ENCODE measurements at places on chromosomes 2 and 18. TPM values are rescaled to one million over a fixed set of nuclear protein-coding genes. Genes with fewer than 3 reads are reported as not detected.

DNA sequence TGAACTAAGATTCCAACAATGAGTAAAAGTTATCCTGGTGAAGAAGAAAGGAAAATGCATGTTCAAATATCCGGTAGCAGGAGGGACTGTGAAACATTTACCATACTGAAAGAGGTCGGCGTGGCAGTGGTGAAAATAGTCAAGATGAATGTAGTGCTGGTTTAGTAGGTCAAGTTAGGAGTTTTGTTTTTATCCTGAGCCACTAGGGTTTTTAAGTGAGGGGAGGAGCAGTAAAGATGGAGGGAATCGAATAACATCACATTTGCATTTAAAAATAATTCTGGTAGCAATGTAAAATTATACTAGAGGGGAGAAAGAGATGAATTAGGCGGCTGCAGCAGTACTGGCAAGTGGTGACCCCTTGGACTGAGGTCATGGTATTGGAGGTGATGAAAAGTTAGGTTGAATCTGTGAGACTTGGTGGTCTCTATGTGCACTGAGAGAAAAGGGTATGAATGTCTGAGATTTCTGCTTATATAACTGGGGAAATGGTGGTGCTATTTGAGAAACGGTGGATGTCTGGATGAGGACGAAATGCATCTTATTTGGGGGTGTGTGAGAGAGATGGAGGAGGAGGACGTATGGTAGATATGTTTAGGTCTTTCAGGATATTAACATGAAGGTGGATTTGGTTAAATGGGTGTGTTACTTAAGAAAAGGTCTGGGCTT lies 5.9 kb downstream of the VAPA start:
- H3K36me3 ChIP-seq: no peaks in the 10 kb centered on the region
- DNase-seq: no peak
- H3K4me1 ChIP-seq: no peaks in the 10 kb centered on the region

- no peaks in the 10 kb centered on the region for H3K27me3 ChIP-seq
- no peaks in the 10 kb centered on the region for H3K4me1 ChIP-seq
- no peak for DNase-seq
- no peaks in the 10 kb centered on the region for H3K36me3 ChIP-seq
Measured at GRCh38 chr2:101364878-101365277, 22.4 kb downstream of the CREG2 start.

DNA sequence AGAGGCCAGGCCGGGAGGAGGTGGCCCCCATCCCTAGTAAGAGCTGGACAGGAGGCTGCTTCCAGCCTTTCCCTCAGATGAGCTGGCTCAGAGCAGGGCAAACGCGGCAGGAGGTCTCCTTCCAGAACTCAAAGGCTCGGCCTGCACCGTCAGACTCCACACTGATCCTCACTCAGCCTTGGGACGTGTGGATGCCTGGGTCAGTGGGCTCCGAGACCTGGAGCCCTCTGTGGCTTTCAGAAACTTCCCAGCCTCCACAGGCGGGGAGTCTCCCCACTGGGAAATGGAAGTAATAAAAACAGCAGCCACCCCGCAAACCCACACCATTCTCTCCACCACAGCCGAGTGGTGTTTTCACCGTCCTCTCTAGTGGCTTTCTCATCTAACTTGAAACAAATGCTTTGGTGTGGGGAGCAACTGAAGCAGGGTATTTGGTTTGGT lies 54.3 kb downstream of the INPP5D start:
- H3K4me1 ChIP-seq: no peaks in the 10 kb centered on the region
- DNase-seq: no peak
- H3K27me3 ChIP-seq: no peaks in the 10 kb centered on the region
- H3K27ac ChIP-seq: no peak overlapping the region
- no peaks in the 10 kb centered on the region for H3K36me3 ChIP-seq
- H3K4me3 ChIP-seq: no peak overlapping the region

DNA sequence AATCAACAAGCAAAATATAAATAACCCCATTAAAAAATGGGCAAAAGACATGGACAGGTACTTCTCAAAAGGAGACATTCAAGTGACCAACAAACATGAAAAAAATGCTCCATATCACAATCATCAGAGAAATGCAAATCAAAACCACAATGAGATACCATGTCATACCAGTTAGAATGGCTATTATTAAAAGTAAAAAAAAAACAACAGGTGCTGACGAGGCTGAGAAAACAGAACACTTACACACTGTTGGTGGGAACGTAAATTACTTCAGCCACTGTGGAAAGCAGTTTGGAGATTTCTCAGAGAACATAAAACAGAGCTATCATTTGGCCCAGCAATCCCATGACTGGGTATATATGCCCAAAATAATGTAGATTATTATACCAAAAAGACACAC lies 69.1 kb downstream of the CWC22 start:
- H3K4me1 ChIP-seq: no peaks in the 10 kb centered on the region
- H3K36me3 ChIP-seq: no peaks in the 10 kb centered on the region
- DNase-seq: no peak
- H3K27ac ChIP-seq: no peak overlapping the region
- H3K4me3 ChIP-seq: no peak overlapping the region
- no peaks in the 10 kb centered on the region for H3K27me3 ChIP-seq

DNA sequence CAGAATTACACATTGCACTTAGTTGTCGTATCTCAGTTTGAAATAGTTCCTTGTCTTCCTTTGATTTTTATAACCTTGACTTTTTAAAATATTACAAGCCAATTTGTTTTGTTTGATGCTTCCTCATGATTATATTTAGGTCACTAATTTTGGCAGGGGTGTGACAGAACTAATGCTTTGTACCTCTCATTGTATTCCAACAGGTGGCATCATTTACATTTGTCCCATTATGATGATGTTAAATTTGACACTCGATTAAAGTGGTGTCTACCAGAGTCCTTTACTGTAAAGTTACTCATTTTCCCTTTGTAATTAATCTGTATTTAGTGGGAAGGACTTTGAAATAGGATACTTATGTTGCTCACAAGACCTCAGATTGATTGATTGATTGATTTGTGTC lies 21.5 kb upstream of the MFSD2B start:
- no peak overlapping the region for H3K4me3 ChIP-seq
- H3K27me3 ChIP-seq: no peaks in the 10 kb centered on the region
- H3K27ac ChIP-seq: no peak overlapping the region
- no peaks in the 10 kb centered on the region for H3K4me1 ChIP-seq

DNA sequence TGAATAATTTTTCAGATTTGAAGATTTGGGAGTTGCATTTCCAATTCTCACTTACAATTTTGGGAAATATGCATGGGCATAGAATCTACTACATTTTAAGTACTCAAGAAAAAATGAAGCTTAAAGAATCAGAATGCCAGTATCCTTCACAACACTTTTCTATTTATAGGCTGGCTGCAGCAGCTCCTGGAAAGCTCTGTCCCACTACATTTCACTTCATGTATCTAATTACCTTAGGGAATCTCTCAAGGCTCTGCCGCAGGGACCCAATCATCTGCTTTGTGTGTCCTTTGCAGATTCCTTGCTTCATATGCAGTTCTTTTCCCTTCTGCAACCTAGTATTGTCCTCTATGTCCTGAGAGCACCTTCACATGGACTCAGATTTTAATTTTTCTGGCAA lies 102.9 kb downstream of the NUP35 start:
- no peaks in the 10 kb centered on the region for H3K36me3 ChIP-seq
- no peak overlapping the region for H3K27ac ChIP-seq
- H3K27me3 ChIP-seq: no peaks in the 10 kb centered on the region
- H3K4me3 ChIP-seq: no peak overlapping the region
- no peak for DNase-seq

DNA sequence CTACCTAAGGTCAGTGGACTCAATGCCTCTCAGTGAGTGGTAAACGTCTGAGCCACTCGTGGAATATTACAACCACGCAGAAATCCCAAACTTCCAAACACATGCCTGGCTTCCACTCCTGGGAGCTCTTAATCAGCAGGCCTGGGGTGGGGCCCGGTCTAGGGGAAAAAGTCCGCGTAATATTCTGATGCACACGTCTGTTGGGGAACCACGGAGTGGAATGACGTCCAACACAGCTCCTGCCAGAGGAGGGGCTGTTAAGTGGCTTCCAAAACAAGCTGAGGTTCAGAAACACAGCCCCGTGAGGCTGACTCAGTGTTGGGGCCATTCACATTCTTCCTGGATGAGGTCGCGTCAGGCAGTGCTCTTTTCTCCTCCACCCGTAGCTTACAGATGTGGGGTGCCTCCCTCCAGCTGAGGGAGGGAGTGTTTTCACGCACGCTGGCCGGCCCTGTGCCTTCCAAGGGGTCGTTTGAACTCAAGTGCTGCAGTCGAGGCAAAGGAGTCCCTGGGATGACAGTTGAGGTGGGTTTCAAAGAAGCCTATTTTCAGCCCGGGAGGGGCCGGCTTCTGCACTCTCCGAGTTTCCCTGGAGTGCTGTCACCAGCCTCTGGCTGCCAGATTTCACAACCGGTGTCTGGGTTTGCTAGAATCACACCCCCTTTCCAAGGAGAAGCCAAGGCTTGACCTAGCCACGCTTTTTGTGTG lies 73.1 kb downstream of the ACKR3 start:
- no peak overlapping the region for H3K4me3 ChIP-seq
- H3K27ac ChIP-seq: peak overlapping the region; percentile 76
- H3K27me3 ChIP-seq: no peaks in the 10 kb centered on the region
- DNase-seq: peak; percentile 93
- H3K4me1 ChIP-seq: no peaks in the 10 kb centered on the region

DNA sequence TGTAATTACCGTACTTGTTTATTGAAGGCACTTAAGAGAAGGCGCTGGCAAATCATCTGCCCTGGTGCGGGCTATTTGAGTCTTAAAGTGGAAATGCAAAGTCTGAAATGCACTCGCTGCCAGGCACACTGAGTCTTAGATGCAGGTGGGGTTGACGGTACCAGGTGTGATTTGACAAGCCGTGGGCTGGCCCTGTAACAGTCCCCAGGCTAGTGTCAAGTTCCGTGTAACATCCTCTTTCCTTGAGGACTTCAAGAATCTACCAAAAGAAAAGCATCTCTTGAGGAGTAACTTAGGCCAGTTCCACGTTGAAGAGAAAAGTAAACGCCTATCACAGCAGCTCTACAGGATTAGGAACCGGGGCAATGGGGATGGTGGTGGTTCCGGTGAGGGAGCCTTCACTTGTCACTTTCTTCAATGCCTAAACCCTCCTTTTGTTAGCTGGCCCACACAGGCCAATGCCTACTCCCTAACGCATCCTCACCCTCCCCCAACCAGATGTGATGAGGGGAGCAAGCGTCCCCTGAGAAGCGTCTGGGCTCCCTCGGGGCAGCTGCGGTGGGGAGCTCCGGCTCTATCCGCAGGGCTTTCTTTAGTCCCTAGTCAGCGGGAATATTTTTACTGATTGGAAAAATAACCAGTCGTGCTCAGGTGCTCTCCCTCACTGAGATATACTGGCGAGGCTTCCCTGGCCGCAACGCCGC lies 1.5 kb upstream of the UGP2 start:
- no peaks in the 10 kb centered on the region for H3K36me3 ChIP-seq
- peak overlapping the region; percentile 78 for H3K4me3 ChIP-seq

GRCh38 chr2:98518101-98518500 lies 73.4 kb downstream of the INPP4A start:
- no peaks in the 10 kb centered on the region for H3K27me3 ChIP-seq
- H3K36me3 ChIP-seq: no peaks in the 10 kb centered on the region
- no peak overlapping the region for H3K4me3 ChIP-seq
- peaks cover 10% of the 10 kb centered on the region for H3K4me1 ChIP-seq
- H3K27ac ChIP-seq: no peak overlapping the region

DNA sequence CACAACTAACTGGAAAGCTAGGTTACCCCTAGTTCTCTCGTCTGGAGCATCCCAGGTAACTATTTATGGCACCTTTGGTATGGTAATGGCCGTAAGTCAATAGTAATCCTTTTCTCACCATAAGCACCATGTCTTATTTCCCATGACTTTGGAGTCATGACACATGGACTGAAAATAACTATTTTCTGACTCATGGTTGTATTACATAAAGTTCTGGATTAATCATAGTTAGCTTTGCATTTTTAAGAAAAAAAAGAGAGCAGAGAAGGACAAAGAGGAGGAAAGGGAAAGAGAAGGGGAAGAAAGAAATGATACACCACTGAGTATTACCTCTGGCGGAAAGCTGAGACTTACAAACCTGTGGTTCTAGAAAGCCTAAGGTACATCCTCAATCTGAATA lies 99.3 kb downstream of the BIN1 start:
- no peaks in the 10 kb centered on the region for H3K27me3 ChIP-seq
- no peak for DNase-seq
- no peak overlapping the region for H3K4me3 ChIP-seq
- H3K4me1 ChIP-seq: no peaks in the 10 kb centered on the region
- H3K27ac ChIP-seq: no peak overlapping the region
- H3K36me3 ChIP-seq: no peaks in the 10 kb centered on the region

DNA sequence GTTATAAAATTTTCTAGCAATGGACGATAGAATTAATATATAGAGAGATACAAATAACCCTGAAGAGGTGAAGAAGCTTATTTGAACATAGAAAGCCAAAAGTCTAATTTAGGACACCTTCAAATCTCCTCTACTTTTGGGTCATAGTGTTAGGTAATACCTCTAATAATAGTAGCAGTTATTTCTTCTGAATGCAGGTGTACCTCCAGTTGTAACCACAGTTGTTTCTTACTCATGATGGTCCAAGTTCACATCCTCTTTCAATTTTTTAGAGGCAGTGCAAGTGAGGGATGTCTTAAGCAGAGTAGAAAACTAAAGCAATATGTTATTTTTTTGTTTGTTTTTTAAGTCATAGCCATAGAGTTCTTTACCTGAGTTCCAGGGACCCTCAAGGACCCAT lies 429.5 kb downstream of the CCDC85A start:
- no peaks in the 10 kb centered on the region for H3K36me3 ChIP-seq
- no peaks in the 10 kb centered on the region for H3K4me1 ChIP-seq
- H3K27me3 ChIP-seq: no peaks in the 10 kb centered on the region
- no peak for DNase-seq
- H3K4me3 ChIP-seq: no peak overlapping the region
- no peak overlapping the region for H3K27ac ChIP-seq

GRCh38 chr2:15316370-15316814 lies 244.7 kb downstream of the NBAS start:
- no peaks in the 10 kb centered on the region for H3K27me3 ChIP-seq
- H3K27ac ChIP-seq: no peak overlapping the region
- DNase-seq: no peak
- no peaks in the 10 kb centered on the region for H3K4me1 ChIP-seq

DNA sequence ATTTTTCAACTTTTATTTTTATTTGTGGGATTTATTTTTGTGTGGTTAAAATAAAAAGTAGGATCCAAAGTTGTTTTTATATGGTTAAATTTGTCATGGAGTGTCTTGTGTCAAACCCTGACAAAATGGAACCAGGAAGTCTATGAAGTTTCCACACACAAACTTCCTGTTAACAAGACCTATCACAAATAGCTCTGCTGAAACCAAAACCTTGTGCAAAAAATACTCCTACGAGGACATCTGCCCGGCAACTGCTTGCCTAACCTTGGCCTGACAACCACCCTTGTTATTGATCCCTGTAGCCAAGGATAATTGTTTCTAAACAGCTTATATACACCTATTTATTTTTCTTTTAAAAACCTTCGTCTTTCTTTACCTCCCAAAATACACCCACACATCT lies 389.6 kb downstream of the TRIB2 start:
- no peaks in the 10 kb centered on the region for H3K27me3 ChIP-seq
- H3K4me3 ChIP-seq: no peak overlapping the region
- no peaks in the 10 kb centered on the region for H3K4me1 ChIP-seq
- H3K36me3 ChIP-seq: no peaks in the 10 kb centered on the region

MAP3K19 gene
- 3.8 TPM for total RNA-seq

DUSP11 gene
- total RNA-seq: 88.5 TPM

ANKRD23 gene
- 4.4 TPM for total RNA-seq

SEMA4F gene
- total RNA-seq: 6.6 TPM

ESPNL gene
- total RNA-seq: 0.34 TPM

Measured in uterus (tissue), 4 donors.